ENCODE measurements at places on chromosomes 2 and 18. TPM values are rescaled to one million over a fixed set of nuclear protein-coding genes. Genes with fewer than 3 reads are reported as not detected.

The UGT1A10 gene
- not detected for polyA plus RNA-seq

The METAP1D gene
- 3.6 TPM for polyA plus RNA-seq

The HK2 gene
- polyA plus RNA-seq: 4.3 TPM

The CIB4 gene
- not detected for polyA plus RNA-seq

The PTPRN gene
- polyA plus RNA-seq: not detected
